ENCODE measurements at places on chromosomes 1 and 21.
A peak's percentile ranks its signal among the peaks of the same experiment; 100 is the strongest.

- no peak for DNase-seq
Measured at GRCh38 chr1:206900149-206900548, 2.9 kb downstream of the IL24 start.

DNA sequence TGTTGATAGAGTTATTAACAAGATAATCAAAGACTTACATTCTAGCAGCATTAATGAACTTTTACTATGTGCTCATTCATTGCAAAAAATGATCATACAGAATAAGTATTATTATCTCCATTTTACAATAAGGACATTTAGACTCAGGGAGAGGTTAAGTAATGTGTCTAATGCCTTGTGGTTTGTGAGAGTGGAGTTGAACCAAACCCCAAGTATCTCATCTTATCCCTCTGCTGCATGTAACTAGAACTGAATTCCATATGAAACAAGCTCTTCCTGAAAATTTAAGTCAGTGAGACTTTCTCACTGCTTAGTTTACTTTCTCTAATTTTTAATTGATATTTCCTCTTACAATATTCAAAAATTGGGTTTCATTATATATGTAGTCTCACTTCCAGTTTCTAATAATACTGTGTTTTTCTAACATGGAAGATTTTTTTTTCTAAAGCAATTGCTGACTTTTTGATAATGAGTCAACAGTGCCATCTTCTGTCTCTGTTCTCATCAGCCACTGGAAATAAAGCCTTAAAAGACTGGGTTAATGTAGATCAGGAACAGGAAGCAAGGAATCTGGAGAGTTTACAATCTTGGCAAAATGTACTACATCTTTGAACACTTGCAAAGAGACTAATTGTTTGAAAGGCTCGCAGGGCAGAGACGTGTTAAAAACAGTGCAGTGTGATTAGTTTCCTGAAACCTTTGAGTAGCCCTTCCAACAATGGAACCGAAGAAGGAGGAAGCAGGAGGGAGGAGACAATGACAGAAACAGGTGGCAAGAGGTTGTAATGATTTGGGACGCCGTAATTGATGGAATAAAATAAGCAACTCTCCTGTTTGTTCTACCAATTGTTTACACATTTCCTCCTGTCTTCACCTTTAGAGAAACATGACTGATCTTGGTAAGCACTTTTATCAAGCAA lies 567.6 kb downstream of the MRPL39 start:
- no peak for DNase-seq

DNA sequence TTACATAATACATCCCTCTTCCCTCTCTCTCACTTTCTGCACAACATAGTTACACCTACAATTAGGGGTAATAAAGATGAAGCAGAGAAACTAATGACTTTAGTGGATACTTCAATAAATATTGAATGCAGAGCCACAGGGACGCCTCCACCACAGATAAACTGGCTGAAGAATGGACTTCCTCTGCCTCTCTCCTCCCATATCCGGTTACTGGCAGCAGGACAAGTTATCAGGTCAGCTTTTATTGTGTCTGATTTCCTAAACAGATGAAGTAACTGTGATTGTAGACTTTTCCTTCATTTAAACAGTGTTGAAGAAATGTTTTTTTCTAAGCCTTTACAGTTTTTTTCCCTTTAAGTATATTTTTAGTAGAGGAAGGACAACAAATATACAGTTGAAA lies 281.6 kb downstream of the TPR start:
- DNase-seq, result no peak

DNA sequence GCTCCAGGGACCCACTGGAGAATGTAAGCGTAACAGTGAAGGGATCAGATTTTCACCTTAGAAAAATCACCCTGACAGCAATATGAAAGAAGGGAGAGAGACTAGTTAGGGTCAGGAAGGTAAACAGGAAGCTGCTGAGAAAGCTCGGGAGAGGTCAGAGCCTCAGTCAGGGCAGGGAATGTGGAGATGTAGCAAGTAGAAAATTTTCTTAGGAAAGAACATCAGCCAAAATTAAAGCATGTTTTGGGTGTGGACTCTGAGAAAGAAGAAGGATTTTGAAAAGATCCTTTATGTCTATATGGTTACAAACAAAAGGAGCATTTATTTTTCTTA lies 16.7 kb upstream of the ERICH3 start:
- no peak for DNase-seq

DNA sequence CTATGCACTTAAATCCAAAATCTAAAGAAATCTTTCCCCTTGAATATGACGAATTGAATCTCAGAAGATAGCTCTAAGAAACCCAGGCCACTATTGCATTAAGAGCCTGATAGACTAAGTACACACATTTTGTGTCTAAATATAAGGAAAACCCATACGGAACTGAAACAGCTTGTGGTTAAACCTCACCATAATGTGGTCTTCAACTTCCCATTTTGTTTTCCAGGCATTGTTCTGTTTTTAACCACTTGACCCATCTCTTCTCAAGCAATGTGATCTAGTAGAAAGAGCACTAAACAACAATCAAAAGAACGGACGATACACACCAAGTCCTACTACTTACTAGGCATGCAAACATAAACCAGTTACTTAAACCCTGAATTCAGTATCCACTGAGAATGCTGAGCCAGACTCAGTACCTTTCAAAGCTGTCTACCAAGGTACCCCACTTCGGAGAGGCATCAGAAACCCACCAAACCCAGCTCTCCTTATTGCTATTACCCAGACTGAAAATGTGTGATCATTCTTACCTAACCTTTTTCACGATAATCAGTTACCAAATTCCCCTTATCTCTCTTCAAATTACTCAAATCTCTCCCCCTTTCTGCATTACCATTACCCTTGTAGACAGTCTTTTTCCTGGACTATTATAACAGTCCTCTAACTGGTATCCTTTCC lies 12.8 kb downstream of the OTUD7B start:
- DNase-seq, result peak; percentile 69

- DNase-seq, result no peak
Measured at GRCh38 chr1:184582411-184582810, 172.2 kb downstream of the EDEM3 start.

DNA sequence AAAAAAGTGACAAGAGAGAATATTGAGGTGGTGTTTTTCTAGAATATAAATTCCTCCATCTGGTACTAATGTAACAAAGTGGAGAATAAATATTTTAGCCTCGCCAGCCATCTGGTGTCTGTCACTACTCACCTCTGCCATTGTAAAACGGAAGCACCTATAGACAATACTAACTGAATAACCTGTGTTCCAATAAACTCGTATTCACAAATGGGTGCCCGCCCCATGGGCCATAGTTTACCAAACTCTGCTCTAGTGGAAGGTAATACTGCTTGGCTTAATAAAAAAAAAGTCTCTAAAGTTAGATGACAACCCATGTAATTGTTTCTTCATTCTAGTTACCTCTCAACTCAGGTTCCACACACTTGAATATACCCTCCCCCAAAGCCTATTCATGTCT lies 8.1 kb downstream of the MIS18A start:
- DNase-seq, result no peak

DNA sequence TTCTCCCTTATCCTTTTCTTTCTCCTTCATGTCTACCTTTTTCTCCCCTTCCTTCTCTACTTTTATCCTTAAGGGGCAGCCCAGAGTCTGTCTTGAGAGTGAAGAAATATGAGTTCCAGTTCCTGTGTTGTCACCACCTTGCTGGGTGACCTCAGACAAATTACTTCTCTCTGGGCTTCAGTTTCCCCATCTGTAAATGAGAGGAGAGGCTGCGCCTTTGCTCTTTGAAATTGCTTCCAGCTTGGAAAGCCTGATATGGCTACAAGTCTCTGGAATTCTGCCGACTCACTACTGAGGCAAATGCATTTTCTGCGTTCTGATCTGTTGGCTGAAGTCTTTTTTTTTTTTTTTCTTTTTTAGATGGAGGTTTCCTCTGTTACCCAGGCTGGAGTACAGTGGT lies 119.2 kb downstream of the SYF2 start:
- DNase-seq, result no peak

DNA sequence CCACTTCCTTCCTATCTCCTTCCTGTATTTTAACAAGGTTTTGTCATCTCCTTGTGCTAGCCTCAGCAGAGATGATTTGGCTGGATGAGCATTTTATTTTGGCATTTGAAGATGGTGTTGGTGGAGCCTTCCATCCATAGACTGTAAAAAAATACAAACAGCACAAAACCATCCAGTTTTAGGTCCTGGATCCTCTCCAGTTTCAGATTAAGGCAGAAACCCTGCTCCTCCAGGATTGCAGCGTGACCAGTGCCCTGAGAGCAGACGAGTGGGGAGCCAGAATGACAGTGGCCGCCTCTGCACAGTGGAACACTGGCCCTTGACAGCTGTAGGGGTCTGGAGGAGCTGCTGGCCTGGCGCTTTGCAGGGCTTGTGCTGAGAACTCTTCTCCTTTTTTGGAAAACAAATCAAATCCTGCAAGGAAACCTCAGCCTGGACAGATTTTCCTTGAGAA lies 72.2 kb upstream of the GADD45A start:
- DNase-seq, result no peak

DNA sequence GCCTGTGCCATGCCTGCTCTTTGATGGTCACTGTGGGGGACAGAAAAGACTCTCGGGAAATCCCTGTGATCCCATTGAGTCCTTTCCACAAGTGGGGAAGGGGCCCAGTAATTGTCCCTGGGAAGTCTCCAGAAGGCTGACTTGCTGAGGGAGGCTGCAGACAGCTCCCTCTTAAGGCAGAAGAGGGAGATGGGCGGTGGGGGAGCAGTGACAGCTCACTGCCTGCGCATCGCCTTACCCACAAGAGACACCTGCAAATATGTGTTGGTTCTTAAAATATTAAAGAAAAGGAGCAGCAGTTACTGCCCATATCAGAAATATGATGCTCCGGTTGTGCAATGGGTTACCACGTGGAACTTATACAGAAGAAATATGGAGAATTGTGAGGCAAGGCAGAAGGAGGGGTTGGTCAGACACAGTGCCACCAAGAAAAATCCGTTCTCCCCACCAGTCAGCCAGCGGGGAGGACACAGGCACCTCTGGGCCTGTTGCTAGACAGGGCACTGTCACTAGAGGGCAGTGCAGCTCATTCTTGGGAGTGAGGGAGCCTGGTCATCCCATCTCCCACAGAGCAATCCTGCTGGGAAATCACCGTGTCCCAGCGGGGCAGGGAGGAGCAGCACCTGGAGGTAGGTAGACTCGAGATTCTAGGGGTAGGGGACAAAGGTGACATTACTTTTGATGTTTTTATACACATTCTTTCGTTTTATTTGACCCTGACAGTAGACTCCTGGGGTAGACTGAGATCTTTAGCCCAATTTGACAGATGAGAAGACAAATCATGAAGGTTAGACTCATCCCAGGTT lies 6.9 kb upstream of the CAMK1G start:
- peak; percentile 28 for DNase-seq

GRCh38 chr21:27219068-27219467 lies 252.2 kb upstream of the ADAMTS5 start:
- DNase-seq, result no peak

DNA sequence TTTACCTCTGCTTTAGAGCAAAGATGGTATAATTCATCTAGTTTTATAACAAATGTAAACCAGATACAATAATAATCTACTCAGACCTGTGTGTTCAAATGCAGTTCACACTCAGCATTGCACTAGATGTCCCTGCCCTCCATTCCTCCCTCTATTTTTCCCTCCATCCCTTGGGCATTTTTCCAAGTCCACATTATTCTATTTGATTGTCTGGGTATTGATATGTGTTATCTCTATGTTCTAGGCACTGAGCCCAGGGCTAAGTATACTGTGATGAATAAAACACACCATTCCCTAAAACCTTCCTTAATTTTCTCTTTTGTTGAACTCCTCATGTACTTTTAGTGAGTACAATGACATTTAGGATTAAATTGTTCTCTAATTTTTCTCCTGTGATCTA lies 66.2 kb upstream of the HMCN1 start:
- no peak for DNase-seq

DNA sequence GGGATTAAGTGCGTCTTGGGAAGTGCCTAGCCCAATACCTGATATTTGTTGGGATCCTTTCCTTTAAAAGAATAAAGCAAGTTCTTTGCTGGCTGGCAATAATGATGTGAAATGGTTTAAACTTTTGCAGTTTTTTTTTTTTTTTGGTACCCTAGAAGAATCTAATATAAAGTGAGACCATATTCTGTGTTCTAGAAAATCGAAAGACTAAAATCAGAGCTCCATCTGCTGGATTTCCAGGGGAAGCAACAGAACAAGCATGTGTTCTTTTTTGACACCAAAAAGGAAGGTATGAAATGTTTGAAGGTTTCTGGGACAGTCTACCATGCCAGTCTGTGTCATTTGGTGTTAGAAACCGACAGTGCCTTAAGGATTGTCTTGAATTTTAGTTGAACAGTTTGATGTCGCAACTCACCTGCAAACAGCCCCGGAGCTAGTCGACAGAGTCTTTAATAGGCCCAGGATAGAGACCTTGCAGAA lies 6.4 kb downstream of the UTP11 start:
- DNase-seq, result no peak

- no peak for DNase-seq
Measured at GRCh38 chr1:92853299-92853698, 21.5 kb downstream of the RPL5 start.

GRCh38 chr1:150881331-150882070 lies 5.1 kb upstream of the ARNT start:
- DNase-seq, result no peak

GRCh38 chr1:7538849-7539768 lies 232.0 kb upstream of the VAMP3 start:
- no peak for DNase-seq

GRCh38 chr1:226886122-226886901 lies 15.9 kb downstream of the PSEN2 start:
- DNase-seq, result peak; percentile 18

GRCh38 chr1:207644166-207644851 lies 624 bp upstream of the CR1L start:
- no peak for DNase-seq

- no peak for DNase-seq
Measured at GRCh38 chr1:58003059-58003458, 543.5 kb downstream of the OMA1 start.

DNA sequence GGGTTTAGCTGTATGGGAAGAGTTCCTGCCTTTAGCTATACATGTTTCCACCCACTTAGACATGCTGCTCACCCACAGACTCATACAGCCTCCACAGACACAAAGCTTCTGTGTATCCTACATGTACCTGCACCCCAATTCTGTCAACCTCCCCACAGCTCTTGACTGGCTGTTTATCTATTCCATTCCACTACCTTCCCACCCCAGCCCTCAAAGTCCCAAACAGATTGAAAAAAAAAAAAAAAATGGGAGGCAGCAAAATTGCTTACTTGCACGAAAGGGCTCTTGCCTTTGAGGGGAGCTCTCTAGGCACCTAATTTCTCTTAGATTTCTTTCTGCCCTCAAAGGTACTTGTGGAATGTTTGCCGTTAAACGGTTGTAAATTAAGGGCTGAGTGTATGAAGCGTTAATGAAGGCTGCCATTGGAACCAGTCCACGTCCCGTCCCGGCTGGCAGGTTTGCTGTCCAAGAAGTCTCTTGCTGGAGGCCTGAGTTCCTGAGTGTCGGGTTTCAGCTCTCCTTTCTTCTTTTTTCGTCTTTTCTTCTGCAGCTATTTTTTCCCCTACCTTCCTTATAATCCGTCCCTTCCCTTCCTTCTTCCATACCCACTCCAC lies 43.6 kb downstream of the PBX1 start:
- peak; percentile 48 for DNase-seq

GRCh38 chr1:156392452-156392853 lies 23.4 kb downstream of the RHBG start:
- DNase-seq, result no peak

GRCh38 chr1:245197121-245197520 lies 42.3 kb downstream of the KIF26B start:
- DNase-seq, result no peak

GRCh38 chr1:25425098-25426085 lies 4.8 kb upstream of the RHCE start:
- DNase-seq, result no peak
